ENCODE measurements at places on chromosomes 13 and 19.

DNA sequence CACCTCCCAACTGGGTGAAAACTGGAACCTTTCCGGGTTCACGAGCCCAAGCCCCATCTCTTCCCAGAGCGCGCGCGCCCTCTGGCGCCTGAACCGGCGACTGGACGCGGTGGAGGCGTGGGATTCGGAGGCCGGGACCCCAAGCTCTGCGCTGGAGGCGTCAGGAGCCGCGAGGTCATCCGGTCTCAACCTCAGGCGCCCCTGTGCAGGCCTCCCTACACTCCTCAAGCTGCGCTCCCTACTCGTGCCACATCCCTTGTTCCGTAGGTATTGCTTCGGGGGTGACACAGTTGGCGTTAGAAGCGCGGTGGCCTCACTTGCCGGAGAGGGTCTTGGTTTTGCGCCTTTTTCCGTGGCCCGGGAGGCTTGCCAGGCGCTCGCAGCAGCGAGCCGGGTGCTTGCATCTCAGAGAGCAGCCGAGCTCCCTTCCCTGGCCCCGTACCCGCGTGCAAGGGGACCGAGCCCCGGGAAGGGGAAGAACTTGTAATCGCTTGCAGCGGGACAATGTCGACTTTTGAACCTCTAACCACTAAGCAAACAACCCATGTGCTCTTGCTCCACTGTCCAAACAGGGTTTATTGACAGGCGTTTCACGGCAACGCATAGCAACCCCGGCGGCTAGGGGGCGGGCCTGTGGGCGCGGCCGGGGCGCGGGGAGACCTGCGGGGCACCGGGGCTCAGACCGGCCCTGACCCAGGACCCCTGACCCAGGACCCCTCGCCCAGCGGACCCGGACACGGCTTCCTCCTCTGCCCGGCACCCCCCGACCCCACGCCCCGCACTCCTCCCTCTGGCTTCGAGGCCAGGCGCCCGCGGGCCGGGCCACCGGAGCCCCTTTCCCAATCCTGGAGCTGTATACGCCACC lies 8.5 kb downstream of the CDX2 start:
- DNase-seq: no peak

GRCh38 chr13:93173654-93174053 lies 53.0 kb upstream of the GPC6 start:
- DNase-seq: no peak

DNA sequence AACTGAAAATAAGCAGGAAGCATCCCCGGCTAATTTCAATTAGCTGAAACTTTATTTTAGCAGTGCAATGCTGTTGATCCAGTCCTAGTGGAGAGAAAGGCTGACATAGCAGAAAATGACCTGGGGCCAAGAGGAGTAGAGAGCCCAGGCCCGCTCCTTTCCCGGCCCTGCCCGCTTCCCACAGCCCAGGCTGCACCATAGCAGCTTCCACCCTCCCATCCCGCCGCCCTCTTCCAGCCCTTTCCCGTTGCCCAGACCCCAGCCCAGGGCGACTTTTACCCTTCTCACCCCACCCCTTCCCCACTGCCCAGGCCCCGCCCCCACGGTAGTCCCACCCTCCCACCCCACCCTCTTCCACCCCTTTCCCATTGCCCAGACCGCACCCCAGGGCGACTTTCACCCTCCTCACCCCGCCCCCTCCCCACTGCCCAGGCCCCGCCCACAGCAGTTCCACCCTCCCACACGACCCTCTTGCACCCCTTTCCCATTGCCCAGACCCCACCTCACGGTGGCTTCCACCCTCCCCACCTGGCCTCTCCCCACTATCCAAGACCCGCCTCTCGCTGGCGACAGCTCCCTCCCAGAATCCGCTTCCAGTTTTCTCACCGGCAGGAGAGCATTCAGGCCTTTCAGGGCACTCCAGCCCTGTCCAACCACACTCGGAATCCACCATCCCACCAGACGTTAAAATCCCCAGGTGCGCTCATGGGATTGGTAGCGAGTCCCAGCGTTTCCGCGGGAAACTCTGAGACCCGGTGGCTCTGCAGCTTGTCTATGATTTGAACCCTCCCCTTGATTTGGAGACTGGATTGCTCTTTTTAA lies 8.3 kb downstream of the ZNF160 start:
- no peak for DNase-seq

- no peak for DNase-seq
These were observed 337 bp upstream of the FXYD7 start for GRCh38 chr19:35142606-35143230.

- DNase-seq: no peak
These were observed 11.2 kb downstream of the ZNF347 start for GRCh38 chr19:53147645-53148044.

DNA sequence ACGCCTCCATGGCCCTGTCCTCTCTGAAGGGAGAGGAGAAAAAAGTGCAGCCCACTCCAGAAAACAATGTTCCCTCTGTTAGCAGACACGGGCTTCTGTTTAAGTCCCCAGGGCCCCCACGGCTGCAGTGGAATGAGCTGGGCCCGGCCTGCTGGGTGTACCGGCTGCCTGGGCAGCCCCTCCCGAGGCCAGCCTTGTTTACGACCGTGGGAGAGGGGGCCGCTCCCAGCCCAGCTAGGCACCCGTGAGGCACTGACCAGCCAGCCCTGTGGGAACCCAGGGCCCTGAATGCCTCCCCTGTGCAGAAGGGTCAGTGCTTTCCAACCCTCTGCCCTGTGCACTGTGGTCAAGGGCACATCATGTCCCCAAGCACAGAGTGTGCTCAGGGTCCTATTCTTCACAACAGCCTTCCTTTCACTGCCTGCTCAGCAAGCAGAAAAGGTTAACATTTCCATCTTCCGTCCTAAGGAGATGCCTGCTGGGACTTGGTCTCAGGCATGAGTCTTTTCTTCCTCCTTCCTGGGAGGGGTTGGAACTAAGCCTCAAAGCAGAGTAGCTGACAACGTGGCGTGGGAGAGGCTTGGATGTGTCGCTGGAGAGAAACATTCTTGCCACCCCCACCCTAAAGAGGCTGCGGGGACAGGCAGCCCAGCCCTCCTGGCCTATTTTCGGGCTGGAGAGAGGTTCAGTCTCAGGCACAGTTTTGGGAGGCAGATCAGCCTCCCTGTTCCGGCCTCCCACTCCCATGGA lies 90.1 kb downstream of the RGCC start:
- DNase-seq: peak; percentile 92
